ENCODE measurements at places on chromosomes 13 and 19. TPM values are rescaled to one million over a fixed set of nuclear protein-coding genes. Genes with fewer than 3 reads are reported as not detected.

DNA sequence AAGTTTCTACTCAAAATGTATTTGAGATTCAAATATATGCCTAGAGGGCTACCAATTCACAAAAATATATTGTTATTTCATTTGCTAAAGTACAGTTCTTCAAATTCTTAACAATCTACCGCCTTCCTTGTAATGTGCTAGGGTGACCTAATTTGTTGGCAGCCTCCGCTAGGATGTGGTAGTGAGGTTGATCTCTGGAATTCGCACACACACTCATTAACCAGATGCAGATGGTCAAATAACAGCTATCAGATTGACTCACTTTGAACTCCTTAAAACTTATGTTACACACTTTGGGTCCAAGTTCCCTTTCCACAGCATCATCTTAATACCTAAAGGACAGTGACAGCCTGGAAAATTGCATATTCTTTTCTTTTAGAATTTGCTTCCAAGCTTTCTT lies 367.3 kb downstream of the DCT start:
- peaks cover 4% of the 10 kb centered on the region for H3K4me1 ChIP-seq
- H3K27me3 ChIP-seq, result no peaks in the 10 kb centered on the region
- no peak overlapping the region for H3K27ac ChIP-seq

DNA sequence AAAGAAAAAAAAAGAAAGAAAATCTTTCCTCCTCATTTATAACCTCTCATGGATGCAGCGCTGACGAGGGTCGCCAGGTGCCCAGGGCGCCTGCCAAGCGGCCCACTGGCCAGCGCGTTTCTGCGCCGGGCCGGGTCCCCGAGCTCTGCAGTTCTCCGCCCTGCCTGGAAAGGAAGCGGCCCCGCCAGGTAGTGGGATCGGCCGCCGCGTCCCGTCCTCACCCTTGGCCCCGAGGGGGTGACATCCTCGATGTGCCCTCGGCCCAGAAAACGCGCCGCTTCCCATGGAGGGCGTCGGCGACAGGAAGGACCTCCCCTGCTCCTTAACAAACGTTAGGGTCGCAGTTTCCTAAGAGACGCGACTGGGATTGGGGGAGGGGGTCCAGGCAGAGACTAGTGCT lies 56.9 kb downstream of the ZNF726 start:
- H3K36me3 ChIP-seq, result no peaks in the 10 kb centered on the region
- no peak overlapping the region for H3K4me3 ChIP-seq
- no peaks in the 10 kb centered on the region for H3K27me3 ChIP-seq
- no peak overlapping the region for H3K27ac ChIP-seq

SHD gene
- total RNA-seq, result not detected

- H3K4me3 ChIP-seq, result no peak overlapping the region
- no peak overlapping the region for H3K27ac ChIP-seq
- no peaks in the 10 kb centered on the region for H3K27me3 ChIP-seq
- no peaks in the 10 kb centered on the region for H3K4me1 ChIP-seq
- no peak for DNase-seq
These were observed 58.2 kb downstream of the GJA3 start for GRCh38 chr13:20102525-20103180.

DNA sequence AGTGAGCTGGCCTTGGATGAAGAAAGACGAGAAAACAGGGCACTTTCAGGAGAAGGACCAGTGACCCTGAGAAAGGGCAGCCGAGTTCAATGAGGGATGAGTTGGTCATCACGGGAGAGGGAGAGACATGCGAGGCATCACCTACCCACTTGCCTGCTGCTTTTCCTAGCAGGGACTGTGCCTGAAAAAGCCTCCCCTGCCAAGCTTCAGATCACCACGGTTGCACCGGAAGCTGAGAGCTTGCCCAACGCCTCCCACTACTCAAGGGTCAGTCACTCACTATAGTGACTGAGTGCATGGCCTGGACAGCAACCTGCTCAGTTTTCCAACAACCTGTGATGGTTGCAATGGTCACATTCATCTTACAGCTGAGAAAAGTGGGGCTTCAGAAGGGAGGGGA lies 12.6 kb upstream of the EPHX3 start:
- H3K4me3 ChIP-seq, result no peak overlapping the region
- no peak for DNase-seq
- no peaks in the 10 kb centered on the region for H3K27me3 ChIP-seq
- H3K27ac ChIP-seq, result no peak overlapping the region
- peaks cover 3% of the 10 kb centered on the region for H3K4me1 ChIP-seq

GRCh38 chr13:98371516-98372023 lies 194.5 kb upstream of the RNF113B start:
- no peak overlapping the region for H3K4me3 ChIP-seq
- peaks cover 5% of the 10 kb centered on the region for H3K4me1 ChIP-seq
- no peaks in the 10 kb centered on the region for H3K36me3 ChIP-seq
- H3K27me3 ChIP-seq, result no peaks in the 10 kb centered on the region
- H3K27ac ChIP-seq, result no peak overlapping the region

GRCh38 chr19:6480848-6481415 lies 655 bp downstream of the DENND1C start:
- H3K4me1 ChIP-seq, result peaks cover 2% of the 10 kb centered on the region
- H3K27me3 ChIP-seq, result no peaks in the 10 kb centered on the region
- H3K4me3 ChIP-seq, result peak overlapping the region; percentile 18
- H3K27ac ChIP-seq, result no peak overlapping the region
- H3K36me3 ChIP-seq, result no peaks in the 10 kb centered on the region

DNA sequence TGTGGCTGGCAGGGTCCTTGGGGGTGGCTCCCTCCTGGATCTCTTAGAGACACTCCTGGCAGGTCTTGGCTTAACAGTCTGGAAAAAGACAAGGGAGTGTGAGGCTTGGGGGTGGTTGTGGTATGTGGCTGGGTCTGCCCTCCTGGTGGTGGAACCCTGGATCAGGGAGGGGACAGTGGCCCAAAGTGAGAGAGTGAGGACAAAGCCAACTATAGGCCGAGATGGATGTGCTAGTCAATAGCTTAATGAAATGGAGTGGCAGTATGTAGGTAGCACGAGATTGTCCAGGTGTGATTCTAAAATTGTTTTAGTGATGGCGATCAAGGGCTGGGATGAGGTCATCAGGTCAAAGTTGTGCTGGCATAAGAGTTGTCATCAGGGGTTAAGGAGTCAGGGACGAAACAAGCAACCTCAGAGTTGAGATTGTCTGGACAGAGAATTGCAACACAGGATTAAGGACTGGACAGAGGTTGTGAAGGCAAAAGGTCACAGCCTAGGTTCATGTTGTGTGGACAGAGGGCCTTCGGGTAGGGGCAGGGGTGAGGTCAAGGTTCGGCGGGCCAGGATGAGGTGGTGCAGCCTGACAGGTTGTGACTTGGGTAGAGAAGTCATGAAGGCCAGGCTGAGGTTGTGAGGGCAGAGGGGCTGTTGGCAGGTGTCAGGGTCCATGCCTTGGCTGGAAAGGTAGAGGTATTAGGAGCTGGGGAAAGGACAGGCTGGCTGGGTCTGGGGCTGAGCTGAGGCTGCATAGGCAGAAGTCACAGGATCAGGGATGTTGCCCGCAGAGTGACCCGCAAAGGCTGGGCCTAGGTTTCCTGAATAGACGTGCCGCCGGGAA lies 4.5 kb upstream of the RASAL3 start:
- no peak overlapping the region for H3K27ac ChIP-seq
- H3K27me3 ChIP-seq, result no peaks in the 10 kb centered on the region
- no peak for DNase-seq
- H3K4me3 ChIP-seq, result no peak overlapping the region
- no peaks in the 10 kb centered on the region for H3K4me1 ChIP-seq
- no peaks in the 10 kb centered on the region for H3K36me3 ChIP-seq

CGB8 gene
- not detected for total RNA-seq

LILRB3 gene
- total RNA-seq, result 0.66 TPM

DNA sequence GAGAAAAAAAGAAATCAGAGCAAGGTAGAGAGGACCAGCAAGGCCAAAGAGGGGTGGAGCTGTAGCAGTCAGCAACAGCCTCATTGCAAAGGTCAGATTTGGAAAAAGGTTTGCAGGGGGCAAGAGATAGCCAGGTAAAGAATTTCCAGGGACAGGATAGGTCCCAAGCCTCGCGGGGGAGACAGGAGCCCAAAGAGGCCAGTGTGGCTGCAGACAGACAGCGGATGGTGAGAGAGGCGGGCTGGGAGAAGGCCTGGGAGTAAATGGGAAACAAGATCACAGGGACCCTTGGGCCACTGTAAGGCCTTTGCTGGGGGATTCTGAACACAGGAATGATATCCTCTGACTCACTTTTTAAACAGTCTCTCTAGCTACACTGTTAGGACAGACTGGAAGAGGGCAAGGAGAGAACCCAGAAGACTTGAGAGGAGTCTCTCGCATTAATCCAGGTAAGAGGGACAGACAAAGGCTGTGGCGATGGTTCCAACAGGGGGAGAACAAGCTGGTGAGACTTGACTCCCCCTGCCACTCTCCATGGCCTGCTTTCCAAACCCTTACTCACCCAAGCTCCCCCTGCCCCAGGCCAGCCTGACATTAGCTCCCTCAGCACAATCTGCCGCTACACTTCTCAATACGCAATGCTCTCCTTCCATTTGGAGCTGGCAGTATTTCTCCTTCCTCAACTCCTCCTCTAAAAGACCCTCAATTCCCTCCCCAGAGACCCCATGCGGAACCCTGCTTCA lies 31.8 kb downstream of the DOCK9 start:
- H3K4me1 ChIP-seq, result no peaks in the 10 kb centered on the region
- H3K27ac ChIP-seq, result no peak overlapping the region
- H3K4me3 ChIP-seq, result no peak overlapping the region
- H3K36me3 ChIP-seq, result no peaks in the 10 kb centered on the region
- no peaks in the 10 kb centered on the region for H3K27me3 ChIP-seq
- no peak for DNase-seq

DNA sequence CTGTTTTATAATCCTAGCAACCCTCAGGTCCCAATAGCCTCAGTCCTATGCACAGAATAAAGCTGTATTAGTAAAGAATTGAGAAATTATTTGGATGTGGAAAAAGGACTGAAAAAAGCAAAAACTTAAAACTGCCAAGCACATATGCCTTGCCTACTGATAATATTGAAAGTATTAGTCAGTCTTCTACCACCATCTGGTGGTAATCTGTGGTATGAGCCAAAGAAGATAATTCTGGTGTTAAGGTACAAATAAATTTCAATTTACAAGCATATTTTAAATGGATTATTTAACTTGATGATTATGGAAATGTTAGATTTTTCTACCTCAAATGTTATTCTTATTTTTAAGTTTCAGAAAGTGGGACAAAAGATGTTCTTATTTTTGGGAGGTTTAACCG lies 460.3 kb upstream of the KLHL1 start:
- H3K36me3 ChIP-seq, result no peaks in the 10 kb centered on the region
- DNase-seq, result no peak
- no peak overlapping the region for H3K27ac ChIP-seq
- no peaks in the 10 kb centered on the region for H3K4me1 ChIP-seq

DNA sequence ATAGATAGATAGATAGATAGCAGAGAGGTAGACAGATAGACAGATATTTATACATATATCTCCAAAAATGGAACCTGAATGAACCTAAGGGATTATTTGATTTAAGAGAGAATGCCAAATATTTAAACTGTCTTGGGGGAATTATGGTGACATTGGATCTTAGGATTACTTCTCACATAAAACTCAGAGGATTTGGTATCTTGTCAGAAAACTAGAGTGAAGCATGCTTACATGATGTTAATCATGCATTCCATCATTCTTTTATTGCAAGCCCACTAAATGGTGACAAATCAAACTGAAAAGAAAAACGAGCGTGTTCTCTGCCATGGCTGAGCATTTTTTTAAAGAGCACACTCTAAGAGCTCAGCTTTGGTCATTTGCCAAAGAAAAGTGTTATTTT lies 165.2 kb downstream of the PCDH9 start:
- H3K4me3 ChIP-seq, result no peak overlapping the region
- no peak for DNase-seq
- no peak overlapping the region for H3K27ac ChIP-seq
- no peaks in the 10 kb centered on the region for H3K36me3 ChIP-seq
- H3K27me3 ChIP-seq, result no peaks in the 10 kb centered on the region
- H3K4me1 ChIP-seq, result no peaks in the 10 kb centered on the region

GDF15 gene
- 252 TPM for total RNA-seq

PSG11 gene
- not detected for total RNA-seq

GRK1 gene
- total RNA-seq, result not detected

- no peaks in the 10 kb centered on the region for H3K4me1 ChIP-seq
- H3K27ac ChIP-seq, result no peak overlapping the region
- H3K4me3 ChIP-seq, result no peak overlapping the region
- no peak for DNase-seq
- H3K27me3 ChIP-seq, result no peaks in the 10 kb centered on the region
These were observed 6.7 kb upstream of the JUND start for GRCh38 chr19:18287836-18288772.

GGN gene
- not detected for total RNA-seq

MAMSTR gene
- total RNA-seq, result 0.52 TPM

GRCh38 chr13:110318920-110319319 lies 11.8 kb downstream of the COL4A2 start:
- no peak overlapping the region for H3K27ac ChIP-seq
- no peaks in the 10 kb centered on the region for H3K27me3 ChIP-seq
- no peak for DNase-seq
- no peaks in the 10 kb centered on the region for H3K4me1 ChIP-seq
